Progenitor cell of endocrine pancreas (in vitro differentiated cells): ENCODE measurements at places on chromosomes 4 and X.

GRCh38 chrX:40468033-40468846 is 112.5 kb upstream of the ATP6AP2 start:
- DNase-seq, result no peak

DNA sequence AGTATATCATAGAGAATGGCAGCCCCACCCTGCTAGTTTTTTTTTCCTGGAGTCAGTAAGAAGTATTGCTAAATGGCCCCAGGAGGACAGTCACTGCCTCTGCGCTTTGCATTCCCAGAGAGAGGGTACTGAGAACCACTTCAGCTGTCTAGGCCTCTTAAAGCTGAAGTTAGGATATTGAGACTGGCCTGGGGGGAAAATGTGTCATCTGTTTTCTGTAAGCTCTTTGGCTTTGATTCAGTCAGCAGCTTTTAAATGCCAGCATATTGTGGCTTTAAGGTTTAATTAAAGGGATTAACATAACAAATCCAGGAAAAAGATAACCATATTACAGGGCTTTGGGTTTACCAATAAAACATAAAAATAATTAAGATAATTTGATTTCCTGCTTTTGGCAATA is 852.0 kb downstream of the PCDH18 start:
- no peak for DNase-seq

- DNase-seq, result no peak
These were observed 946.2 kb downstream of the STPG2 start for GRCh38 chr4:97197106-97197505.

DNA sequence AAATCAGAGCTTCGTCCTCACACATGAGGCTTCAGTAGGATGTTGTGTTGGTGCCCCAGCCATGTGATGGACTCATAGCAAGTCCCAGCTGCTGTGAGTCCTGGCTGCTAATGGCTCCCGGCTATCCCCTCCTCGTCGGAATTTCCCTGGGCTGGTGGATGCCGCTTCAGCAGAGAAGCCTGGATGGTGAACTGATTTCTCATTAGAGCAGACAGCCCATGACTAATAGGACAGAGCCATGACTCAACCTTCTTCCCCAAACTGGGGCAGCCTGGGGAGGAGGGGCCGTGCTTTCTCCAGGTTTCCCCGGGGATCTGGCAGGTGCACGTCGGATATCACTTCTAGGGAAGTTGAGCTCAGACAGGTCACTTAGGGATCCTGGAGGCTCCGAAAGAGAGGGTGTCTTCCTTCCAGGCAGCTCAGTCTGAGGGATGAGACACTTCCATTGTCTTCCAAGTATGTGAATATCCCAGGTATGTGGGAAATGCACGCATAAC is 112.7 kb downstream of the ASMT start:
- DNase-seq, result no peak
